ENCODE measurements at places on chromosomes 1 and 21.
A peak's percentile ranks its signal among the peaks of the same experiment; 100 is the strongest.

GRCh38 chr21:38351961-38352521, 95.2 kb downstream of the KCNJ15 start:
- peak; percentile 91 for DNase-seq

GRCh38 chr1:38833146-38833545, 26.4 kb downstream of the RRAGC start:
- DNase-seq, result no peak

GRCh38 chr1:113403065-113403464, 12.8 kb downstream of the MAGI3 start:
- DNase-seq, result no peak

DNA sequence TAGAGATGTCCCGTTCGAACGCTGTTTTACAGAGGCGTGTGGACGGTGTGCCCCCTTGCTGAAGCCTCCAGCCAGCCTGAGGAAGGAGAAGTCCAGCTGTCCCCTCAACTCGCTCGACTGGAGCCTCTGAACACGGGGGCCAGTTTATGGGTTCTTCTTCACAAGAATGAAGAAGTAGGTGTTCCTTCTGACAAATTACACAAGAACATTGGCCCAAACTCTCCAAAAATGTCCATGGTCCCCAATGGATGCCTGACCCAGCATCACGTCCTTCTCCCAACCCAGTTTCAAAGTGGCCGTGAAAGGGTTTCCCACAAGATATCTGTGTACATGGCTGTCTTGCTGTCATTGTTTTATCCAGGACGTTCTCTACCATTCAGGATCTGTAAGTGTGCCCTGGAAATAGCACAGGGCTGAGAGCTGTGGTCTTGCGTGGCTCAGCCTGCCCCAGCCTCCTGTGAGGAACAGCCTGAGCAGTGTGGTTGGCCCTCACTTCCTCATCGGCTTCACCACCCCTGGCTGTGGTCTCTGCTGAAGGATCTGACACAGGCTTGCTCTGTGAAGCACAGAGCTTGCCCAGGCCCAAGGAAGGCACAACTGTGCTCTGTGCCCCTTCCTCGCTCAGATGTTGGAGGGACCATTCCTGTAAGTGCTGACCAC, 1.0 kb upstream of the S100B start:
- DNase-seq, result no peak
